Posterior cingulate gyrus (tissue), 11 donors: ENCODE measurements at places on chromosomes 6 and 20.

DNA sequence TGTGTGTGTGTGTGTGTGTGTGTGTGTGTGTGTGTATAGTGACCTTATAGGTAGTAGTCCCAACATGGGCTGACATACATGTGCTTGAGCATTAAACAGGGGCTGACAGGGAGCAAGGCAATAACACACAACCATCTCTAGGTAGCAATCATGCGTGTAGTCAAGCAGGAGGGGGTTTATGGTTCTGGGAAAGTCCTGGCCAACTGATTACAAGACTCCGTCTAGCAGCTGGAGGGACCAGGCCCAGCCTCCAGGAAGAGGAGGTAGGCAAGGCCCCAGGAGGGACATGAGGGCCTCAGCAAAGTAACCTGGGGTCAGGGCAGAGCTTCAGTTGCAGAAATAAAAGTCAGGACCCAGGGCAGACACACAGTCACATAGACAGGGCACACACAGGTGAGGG is 60.6 kb upstream of the E2F3 start:
- no peak for DNase-seq

DNA sequence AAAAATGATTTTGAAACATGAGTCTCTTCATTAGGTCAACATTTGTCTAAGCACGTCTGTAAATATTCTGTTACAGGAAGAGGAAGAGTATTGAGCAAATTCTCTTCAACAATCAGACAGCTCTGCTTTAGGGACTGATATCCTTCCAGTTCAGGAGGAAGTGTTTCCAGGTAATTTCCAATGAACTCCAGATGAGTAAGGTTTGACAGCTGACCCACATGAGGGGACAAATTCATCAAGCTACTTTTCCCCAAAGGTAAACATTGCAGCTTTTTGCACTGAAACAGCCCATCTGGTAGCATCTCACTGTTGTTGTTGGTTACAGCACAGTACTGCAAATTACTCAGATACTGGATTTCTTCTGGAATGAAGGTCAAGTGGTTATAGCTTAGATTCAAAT is 18.1 kb downstream of the ENPP1 start:
- no peak for DNase-seq

DNA sequence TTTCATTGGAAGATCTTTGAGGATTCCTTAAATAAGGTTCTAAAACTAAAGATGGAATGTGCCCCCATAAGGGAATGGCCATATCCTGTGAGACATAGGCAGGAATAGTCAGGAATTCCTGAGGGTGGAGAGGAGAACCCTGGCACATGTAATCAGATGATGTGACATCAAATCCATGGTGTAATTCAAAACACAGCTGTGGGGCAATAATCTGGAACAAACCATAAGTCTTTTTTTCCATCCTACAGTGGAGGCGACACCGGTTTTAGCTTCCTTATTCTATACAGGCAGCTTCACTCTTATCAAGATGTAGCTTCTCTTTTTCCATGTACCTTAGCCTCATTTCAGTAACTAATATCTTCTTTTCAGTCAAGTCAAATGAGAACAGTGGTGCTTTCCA is 133.6 kb upstream of the CITED2 start:
- DNase-seq = no peak

DNA sequence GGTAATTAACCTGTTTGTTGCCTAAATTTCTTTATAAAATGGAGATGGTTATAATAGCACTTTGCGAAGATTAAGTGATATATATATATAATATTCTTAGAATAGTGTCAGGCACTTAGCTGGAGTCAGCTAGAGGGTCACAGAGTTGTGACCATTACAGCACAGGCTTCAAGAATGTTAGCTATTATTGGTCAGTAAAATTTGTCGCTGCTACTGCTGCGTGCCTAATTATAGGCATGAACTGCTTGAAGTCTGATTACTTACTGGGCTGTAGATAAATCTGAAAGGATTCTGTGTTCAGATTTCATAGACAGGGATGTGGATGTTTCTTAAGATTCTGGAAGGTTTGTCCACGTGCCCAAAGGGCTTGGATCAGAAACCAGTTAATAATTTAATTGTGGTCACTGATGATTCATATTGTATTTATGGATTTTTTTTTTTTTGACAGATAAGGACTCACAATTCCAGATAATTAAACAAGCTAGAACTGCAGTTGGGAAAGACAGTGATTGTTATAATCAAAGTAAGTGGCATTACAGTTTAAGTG is 4.7 kb downstream of the SNRNP48 start:
- no peak for DNase-seq

DNA sequence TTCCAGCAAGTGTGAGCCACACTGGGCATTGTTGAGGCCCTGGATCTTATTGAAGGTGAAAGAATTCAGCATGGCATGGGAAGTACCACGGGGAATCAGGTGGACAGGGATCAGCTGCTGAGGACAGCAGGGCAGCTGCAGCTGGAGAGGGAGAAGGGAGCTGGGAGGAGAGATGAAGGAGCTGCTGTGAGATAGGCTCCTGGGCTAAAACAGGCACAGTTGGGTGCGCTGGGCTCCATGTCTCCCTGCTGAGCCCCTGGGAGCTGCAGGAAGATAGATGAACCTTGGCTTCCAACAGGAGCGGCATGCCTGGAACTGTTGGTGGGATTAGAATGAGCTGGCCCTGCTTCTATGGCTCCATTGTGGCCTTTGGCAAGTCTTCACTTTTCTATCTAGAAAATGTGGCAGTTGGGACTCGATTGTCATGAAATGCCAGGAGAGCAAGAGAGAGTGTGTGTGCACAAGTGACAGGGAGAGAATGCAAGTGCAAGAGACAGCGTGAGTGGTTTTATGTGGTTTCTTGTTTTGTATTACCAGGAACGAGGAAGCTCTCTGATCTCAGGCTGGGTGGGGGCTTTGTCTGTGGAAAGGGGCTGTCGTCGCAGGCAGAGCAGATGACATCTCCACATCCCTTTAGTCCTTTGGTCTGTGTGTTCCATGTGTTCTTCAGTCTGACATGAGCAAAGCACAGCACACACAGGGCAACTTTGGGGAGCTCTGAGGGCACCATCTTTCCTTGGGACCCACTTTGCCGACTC is 20.4 kb downstream of the SNPH start:
- DNase-seq = no peak

GRCh38 chr6:100262086-100262485 is 202.6 kb downstream of the SIM1 start:
- DNase-seq = no peak

DNA sequence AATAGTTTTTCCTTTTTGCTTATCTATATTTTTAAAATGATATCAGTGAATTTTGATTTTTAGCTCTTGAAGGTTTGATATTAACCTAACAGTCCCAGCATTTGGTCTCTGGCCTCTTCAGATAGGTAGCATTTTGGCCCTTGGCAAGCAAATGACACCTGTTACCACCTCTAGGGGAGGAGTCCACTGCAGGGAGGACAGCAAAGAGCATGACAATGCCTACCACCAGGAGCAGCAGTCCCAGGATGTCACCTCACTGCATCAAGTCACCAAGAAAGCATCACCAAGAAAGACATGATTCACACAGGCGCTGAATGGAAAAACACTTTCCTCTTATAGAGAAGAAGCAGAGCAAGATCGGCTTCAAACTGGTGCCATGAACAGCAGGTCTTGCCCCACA is 224.3 kb downstream of the UBE3D start:
- DNase-seq = no peak

DNA sequence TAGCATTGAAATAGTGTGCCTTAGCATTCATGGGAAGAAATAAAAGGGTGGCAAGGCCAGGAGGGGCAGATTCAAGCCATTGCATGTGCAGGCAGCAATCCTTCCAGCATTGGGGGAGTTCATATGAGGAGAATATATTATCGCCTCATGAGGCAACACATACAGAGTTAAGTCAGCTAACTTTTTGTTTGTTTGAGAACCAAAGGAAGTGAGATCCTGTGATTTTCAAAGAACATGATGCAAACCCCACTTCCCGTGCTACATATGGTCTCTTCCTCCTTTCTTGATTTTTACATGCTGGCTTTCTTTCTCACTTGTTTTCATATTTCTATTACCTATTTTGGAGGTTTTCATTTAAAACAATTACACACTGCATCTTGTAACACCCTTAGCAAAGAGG is 579.7 kb upstream of the ARID1B start:
- no peak for DNase-seq

DNA sequence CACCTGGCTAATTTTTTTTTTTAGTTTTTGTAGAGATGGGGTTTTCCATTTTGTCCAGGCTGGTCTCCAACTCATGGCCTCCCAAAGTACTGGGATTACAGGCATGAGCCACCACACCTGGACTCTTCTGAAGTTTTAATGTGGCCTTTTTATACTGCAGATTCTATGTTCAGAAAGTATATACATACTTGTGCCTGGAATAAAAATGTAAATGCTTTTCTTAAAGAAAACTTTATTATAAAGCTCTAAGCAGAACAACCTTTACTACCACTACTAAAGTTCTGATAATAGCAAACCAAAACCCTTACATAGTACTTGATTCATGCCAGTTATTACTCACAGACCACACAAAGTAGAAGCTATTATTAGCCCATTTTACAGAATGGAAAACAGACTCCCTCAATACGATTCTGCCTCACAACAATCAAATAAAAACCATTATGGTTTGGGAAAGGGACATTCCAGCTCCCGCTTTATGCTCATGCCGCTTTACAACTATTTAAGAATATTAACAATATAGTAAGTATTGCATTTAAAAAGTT is 5.3 kb downstream of the PHIP start:
- DNase-seq = no peak

DNA sequence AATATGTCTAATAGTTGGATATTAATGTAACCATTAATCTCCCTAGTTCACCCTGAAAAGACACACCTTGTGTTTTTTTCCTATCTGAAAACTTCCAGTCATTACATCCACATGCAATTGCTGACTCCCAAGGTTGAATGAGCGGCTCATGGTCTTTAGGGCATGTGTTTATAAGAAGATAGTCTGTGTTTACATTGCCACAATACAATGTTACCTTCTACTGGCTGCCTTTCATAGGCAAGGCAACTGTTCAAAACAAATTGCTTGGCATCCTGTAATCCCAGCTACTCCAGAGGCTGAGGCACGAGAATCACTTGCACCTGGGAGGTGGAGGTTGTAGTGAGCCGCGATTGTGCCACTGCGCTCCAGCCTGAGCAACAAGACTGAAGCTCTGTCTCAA is 86.8 kb upstream of the SHLD1 start:
- DNase-seq = no peak

DNA sequence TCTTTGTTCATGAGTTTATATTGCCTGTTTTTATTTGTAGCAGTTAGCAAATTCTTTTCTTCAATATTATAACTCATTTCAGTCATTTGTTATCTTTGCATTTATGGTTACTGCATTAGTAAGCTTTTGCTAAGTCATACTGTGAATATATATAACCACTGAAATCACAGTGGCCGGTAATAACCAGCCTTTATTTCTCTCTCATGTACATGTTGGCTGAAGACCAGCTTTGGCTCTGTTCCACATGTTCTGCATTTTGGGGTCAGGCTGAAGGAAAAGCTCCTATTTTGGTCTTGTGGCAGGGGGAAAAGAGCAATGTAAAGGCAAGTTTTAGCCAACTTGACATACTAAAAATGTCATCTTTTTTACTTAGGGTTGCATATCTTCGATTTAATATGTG is 276.3 kb downstream of the BCKDHB start:
- no peak for DNase-seq

DNA sequence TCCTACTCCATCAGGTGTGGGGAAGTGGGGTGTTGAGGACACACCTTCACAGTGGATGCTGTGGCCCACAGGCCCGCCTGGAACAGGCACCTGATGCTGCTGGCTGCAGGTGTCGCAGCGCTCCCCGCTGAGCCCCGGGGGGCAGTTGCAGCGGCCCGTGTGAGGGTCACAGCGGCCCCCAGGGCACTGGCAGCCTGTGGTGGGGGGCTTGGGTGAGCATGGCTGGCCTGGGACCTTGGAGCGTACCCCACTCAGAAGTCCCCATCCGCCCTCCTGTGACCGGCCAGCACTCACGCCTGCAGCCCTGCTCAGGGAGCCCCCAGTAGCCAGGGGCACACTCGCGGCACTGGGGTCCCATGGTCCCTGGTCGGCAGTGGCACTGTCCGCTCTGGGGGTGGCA is 19.2 kb downstream of the ADRM1 start:
- DNase-seq = no peak

DNA sequence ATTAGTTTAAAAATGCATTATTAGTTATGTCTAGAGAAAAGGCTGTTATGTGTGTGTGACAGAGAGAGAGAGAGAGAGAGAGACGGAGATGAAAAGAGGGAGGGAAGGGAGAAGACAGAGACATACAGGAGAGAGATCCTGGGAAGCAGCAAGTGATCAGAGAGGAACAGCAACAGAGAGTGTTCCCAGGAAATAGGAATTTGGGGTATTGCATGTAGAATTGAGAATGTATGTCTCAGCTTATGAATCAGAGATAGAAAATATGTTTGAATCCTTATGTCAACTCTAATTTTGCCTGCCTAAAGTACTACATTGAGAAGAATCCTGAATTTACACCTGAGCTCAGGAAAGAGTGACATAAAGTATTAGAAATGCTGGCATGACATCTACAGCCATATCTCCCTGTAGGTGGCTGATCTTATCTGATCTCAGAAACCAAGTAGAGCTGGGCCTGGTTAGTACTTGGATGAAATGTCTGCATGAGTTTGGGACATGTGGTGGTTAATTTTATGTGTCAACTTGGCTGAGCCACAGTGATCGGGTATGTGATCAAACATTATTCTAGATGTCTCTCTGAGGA is 130.6 kb downstream of the TENT5A start:
- DNase-seq = no peak

DNA sequence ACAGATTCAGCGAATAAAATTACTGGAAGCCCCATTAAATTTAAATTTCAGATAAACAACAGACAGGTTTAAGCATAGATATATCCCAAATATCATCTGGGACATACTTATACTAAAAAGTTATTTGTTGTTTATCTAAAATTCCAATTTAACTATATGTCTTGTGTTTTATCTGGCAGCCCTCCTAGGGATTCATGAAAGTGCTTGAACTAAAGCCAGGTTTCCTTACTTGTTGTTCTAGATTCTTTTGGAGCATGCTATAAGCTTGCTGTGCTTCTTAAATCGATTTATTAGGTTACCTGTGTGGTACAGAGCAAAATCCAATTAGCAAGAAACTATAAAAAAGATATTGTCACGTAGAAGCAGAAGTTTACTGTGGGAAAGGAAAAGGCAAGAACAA is 202.5 kb upstream of the GMDS start:
- DNase-seq = no peak

GRCh38 chr6:90463359-90463758 is 123.5 kb downstream of the MAP3K7 start:
- no peak for DNase-seq

DNA sequence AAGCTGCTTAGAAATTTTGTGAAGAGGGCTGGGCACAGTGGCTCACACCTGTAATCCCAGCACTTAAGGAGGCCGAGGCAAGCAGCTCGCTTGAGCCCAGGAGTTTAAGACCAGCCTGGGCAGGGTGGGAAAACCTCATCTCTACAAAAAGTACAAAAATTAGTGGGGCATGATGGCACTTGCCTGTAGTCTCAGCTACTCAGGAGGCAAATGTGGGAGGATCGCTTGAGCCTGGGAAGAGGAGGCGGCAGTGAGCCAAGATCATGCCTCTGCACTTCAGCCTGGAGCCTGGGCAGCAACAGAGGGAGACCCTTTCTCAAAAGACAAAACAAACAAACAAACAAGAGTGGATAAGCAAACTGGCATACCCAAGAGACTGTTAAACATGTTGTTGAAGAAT is 308.3 kb upstream of the ADGRB3 start:
- no peak for DNase-seq

- peak; percentile 41 for DNase-seq
These were observed 82.9 kb upstream of the MPC1 start for GRCh38 chr6:166465671-166466087.

GRCh38 chr6:168058691-168059551 is 20.1 kb downstream of the FRMD1 start:
- no peak for DNase-seq

GRCh38 chr20:17662333-17663039 is 19.6 kb downstream of the RRBP1 start:
- no peak for DNase-seq

GRCh38 chr6:125224231-125224861 is 70.8 kb downstream of the TPD52L1 start:
- no peak for DNase-seq
